ENCODE measurements at places on chromosomes 11 and 22. TPM values are rescaled to one million over a fixed set of nuclear protein-coding genes. Genes with fewer than 3 reads are reported as not detected.

- no peak for DNase-seq
These were observed 1169.7 kb upstream of the TENM4 start for GRCh38 chr11:80610516-80610915.

- peak; percentile 52 for DNase-seq
These were observed 70.6 kb downstream of the PHF21A start for GRCh38 chr11:46050662-46051061.

- no peak for DNase-seq
These were observed 282.7 kb upstream of the CCDC179 start for GRCh38 chr11:23143022-23143421.

DNA sequence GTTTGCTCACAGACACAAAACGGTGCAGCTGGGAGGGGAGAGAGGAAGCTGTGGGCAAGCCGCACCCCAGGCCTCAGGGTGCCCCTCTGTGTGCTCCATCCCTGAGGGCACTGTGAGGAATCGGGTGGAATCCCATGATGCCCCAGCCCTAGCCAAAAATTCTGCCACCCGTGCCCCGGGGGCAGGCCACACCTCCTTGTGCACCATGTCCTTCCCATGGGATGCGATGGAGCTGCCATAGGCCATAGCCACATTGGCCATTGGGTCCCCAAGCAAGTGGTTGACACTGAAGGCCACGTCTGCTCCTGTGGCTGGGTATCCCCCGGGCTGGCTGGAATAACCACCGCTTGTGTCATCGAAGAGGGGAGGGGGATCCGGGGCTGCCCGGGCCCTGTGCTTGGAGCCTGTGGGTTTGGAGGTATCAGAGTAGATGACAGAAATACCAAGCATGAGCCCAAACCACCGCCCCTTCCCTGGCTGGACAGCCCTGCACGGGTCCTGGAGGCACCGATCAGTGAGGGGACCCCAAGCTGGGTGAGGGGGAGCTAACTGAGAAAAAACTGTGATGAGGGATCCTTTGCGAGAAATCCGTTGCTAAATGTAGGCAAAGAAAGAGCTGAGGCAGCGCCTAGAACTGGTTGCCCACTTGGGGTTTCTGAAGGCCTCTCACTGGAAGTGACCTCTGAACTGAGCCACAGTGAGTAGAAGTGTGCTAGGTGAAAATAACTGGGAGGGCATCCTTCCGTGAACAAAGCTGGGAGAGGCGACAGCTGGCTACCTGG is 863 bp downstream of the YIF1A start:
- DNase-seq, result no peak

Gene HBD
- not detected for total RNA-seq

- no peak for DNase-seq
These were observed 37.3 kb upstream of the XBP1 start for GRCh38 chr22:28837640-28838039.

DNA sequence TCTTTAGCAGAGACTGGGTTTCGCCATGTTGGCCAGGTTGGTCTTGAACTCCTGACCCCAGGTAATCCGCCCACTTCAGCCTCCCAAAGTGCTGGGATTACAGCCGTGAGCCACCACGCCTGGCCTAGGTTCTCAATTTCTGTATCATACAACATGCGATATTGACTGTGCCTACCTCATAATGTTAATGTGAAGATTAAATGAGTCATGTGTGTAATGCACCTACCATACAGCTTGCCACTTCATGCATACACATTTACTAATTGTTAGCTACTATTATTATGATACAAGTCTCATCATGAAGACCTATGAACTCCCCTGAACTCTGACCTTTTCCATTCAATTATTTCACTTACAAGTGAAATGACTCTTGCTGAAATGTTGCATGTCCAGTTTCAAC is 25.7 kb downstream of the AGBL2 start:
- DNase-seq, result no peak

DNA sequence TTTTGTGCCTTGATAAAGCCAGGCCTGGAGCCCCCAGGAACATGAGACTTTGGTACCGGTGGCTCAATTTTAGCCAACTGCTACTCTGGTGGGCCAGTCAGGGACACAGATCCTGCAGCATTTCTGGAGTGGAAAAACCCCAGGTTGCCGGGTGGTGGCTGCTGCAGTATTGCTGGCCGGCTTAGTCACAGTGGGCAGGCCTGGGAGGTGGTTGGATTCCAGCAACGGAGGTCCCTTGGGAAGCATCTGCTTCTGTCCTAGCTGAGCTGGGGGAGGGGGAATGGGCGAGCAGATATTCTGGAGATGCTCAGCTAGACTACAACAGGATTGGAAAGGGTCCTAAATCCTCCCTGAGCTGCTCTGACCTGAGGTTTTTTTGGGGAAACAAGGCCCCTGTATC is 31.6 kb upstream of the ACCSL start:
- DNase-seq, result no peak

GRCh38 chr22:29129808-29130140 is 56.9 kb downstream of the KREMEN1 start:
- no peak for DNase-seq

Gene DSCAML1
- total RNA-seq, result not detected

GRCh38 chr22:46076651-46077339 is 73.5 kb upstream of the PPARA start:
- no peak for DNase-seq

Gene CRELD2
- 121 TPM for total RNA-seq

DNA sequence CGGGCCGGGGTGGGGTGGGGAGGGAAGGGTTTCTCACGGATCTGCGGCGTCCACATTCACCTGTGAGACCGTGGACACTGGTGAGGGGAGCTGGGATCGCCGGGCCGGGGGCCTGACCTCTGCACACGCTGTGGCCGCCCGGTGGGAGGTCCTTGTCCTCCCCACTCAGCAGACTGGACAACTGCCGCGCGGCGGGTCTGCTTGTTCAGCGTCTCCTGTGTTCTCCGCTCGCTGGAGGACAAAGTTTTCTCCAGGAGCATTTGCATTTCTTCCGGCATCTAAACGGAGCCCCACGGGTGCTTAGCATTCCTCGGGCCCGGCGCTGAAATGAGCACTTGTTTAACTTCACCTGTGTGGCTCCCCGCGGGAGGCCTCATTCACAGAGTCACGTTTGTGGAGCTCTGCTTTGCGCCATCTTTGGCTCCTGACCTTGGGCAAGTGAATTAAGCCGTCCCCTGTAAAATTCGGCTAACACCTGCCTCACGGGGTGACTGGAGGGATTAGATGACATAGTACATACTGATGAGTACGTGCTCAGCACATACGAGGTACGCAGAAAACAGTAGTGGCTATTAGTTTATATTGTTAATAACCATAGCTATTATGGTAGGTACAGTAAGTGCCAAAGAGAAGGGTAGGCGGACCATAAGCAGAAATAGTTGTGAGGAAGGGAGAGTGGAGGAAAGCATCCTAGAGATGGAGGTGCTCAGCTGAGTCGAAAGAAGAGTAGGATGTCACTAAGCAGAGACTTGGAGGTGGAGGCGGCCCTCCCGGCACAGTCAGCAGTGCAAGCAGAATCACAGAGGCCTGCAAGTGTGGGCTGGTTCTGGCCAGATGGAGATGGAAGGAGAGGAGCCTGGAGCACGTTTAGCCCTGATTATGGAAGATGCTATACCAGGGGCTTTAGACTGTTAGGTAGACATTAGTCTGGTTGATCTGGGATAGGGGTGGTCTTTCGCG is 885 bp downstream of the TRMU start:
- peak; percentile 13 for DNase-seq

Gene ADAMTS8
- not detected for total RNA-seq

GRCh38 chr11:109957000-109957399 is 136.2 kb upstream of the ZC3H12C start:
- DNase-seq, result no peak

Gene GAL
- total RNA-seq, result not detected

Gene MUC5B
- not detected for total RNA-seq

GRCh38 chr22:49934891-49935557 is 16.6 kb downstream of the CRELD2 start:
- DNase-seq, result no peak

Gene IL17REL
- not detected for total RNA-seq

Gene PARVG
- not detected for total RNA-seq

- DNase-seq, result no peak
These were observed 21.5 kb downstream of the RIBC2 start for GRCh38 chr22:45434981-45435380.

All from G401 (cell line).